Activated CD4-positive, alpha-beta T cell treated with anti-CD3 and anti-CD28 coated beads, Interleukin-2, amount 10 ng/mL, durations not matched to agents 24 days and 14 days (primary cell): ENCODE measurements at places on chromosomes 7 and 10. TPM values are rescaled to one million over a fixed set of nuclear protein-coding genes. Genes with fewer than 3 reads are reported as not detected.

DNA sequence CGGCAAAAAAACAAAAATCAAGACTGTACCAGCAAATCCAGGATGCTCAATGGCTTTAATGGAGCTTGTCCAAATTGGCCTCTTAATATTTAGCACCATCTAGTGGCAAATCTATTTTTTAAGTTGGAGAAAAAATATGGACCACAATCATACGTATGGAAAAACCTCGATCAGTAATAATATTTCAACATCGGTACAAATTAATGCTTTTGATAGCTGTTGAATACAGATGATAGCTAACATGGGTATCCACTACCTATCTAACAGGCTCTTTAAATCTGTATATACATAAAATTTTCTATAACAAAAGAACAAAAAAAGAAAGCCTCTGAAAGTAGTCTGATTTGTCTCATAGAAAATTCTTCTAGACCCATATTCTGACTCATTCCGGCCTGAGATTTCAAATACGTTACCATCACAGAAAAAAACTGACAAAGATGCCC, 29.2 kb downstream of the COA1 start:
- no peak for DNase-seq

- no peak for DNase-seq
Observed at GRCh38 chr7:17671956-17672355, 268.3 kb downstream of the SNX13 start.

The FGFBP3 gene
- 2.5 and 2.7 TPM in 2 replicates for total RNA-seq

- no peak for DNase-seq
Observed at GRCh38 chr10:51986516-51986915, 287.1 kb upstream of the CSTF2T start.

The CAV1 gene
- total RNA-seq, result 0.12 and 0.17 TPM in 2 replicates

The ANTXRL gene
- not detected in 2 replicates for total RNA-seq

GRCh38 chr10:93160140-93160539, 86.4 kb downstream of the CYP26A1 start:
- DNase-seq, result no peak

The CALCR gene
- not detected in 2 replicates for total RNA-seq

- no peak for DNase-seq
Observed at GRCh38 chr10:90977855-90978486, 57.1 kb upstream of the ANKRD1 start.

GRCh38 chr10:11097686-11098085, 80.0 kb downstream of the CELF2 start:
- DNase-seq, result no peak

The GPC2 gene
- 6.3 and 7.9 TPM in 2 replicates for total RNA-seq

The CTAGE8 gene
- 0.99 and 2.0 TPM in 2 replicates for total RNA-seq

DNA sequence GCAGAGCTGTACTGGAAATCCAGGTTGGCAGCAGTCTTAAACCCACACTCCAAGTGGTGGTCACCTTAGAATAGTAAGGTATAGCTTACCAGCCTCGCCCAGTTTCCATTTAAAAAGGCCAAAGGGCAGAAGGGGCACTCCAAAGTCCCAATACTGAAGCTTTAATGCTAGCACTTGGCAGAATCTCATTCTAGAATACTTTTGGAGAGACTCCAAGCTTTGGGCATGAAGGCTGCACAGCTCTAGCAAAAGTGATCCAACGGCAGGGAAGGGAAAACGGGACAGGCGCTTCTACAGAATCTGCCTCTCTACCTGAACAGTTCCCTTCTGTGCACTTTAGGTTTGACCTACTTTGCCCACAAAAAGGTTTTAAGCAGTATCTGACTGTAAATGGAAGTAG, 19.7 kb downstream of the SMURF1 start:
- no peak for DNase-seq

The CCL26 gene
- total RNA-seq, result not detected in 2 replicates

The PTER gene
- 16.7 and 17.8 TPM in 2 replicates for total RNA-seq

- DNase-seq, result no peak
Observed at GRCh38 chr10:69316313-69317059, 38.2 kb downstream of the HK1 start.

DNA sequence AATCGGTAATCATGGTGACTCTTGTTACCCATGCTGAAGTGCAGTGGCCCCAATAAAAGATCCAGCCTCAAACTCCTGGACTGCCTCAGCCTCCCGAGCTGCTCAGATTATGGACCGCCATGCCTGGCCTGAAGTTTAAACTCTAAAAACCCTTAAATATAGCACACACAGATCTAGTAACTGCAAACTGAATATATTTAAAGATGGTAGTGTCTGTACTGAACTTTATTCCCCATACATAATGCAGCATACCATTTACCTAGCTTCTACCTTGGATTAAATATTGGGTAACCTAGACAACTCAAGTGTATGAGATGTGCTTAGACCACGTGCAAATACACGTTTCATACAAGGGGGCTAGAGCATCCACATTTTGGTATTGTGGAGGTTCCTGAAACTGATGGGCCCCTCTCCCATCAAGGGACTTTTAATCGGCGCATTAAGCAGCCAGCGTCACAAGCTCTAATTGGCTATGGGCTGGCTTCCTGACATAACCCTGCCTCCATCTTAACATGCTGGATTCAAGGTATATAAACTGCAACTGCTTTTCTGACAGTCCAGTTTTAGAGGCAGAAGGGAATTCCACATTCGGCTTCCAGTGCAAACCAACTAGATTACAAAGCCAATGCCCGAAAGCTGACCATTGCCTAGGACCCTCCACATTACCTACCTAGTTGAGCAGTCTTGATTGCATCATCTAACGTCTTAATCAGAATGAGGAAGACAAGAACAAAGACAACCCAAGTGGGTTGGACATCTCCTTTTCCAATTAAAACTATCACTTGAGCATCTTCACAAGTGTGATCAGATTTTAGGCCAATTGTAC, 13.0 kb downstream of the HNRNPA2B1 start:
- DNase-seq, result no peak

The RASA4B gene
- 27.1 and 28.6 TPM in 2 replicates for total RNA-seq

The ADCYAP1R1 gene
- not detected in 2 replicates for total RNA-seq

DNA sequence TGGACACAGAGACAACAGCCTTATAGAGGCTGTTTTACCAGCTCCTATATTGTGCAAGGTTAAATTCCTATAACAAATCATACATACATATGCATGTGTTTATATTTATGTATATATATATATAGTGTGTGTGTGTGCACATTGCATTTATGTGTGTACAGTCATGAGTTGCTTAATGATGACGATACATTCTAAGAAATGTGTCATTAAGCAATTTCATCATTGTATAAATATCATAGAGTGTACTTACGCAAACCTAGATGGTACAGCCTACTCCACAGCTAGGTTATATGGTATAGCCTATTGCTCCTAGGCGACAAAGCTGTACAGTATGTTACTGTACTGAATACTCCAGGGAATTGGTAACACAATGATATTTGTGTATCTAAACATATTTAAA, 30.1 kb upstream of the TNKS2 start:
- DNase-seq, result no peak

The C10orf53 gene
- total RNA-seq, result not detected in 2 replicates

- no peak for DNase-seq
Observed at GRCh38 chr10:95305606-95306317, 15.0 kb upstream of the PDLIM1 start.

The NEUROG3 gene
- not detected in 2 replicates for total RNA-seq

DNA sequence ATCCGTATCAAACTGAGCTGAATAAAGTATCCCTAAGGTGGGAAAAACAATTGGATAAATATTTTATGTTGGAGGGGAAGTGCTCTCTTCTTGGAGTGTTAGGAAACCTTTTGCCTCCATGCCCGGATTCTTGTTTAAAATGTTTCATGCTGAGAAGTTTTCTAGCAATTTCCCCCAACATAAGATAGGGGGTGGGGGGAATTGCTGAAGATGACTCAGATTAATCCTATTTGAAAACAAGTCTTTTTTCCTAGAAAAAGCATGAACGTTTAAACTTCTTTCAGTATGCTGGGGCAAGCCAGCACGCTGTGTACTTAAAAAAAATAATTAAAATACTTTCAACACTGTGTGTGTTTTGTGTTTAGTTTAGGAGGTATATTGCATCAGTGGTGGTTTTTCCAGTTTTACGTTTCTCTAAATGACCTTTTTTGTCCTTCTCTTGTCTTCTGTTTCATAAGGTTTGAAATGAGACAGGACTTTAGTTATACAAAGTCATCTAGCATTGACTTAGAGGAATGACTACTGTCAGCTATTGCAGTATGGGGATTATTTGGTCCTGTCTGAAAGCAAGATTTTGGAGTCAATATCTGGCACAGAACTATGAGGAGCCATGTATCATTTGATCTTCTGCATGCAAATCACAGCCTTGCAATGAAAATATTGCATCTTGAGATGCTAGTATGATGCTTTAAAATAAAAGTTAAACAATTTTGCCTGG, 295.9 kb downstream of the GATA3 start:
- no peak for DNase-seq

DNA sequence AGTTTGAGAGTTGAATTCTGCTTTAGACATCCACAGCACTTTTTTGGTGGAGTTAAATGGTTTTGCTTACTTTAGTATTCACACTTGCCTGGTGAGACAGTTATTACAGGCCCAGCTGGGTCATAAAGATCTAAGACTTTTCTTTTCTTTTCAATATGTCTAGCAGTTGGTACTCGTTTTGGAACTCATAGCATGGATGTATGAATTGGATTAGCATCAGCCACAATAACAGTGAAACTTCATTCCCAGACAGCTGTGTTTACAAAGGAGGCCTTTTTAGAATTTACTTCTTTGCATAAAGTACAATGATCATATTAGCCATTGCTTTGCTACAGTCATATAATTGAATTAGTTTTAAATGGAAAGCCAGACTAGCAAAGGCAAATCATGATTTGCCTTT, 168.4 kb upstream of the DKK1 start:
- no peak for DNase-seq

DNA sequence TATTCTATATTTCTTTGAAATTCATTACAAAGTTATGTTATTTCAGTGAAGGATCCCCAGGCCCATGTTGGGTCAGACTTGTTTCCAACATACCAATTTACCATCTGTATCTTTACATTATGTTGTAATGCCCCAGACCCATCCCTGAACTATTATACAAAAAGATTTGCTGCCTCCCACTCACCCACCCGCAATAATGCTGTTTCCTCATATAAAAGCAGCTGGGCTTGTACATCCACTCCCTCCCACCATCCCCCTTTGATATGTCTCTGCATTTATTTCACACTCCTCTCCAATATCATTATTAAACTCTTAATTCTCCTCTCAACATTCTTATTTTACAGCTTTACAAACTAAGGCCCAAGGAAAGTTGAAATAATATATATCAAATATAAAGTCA, 153.7 kb downstream of the DOCK4 start:
- no peak for DNase-seq

The SLC29A3 gene
- total RNA-seq, result 5.6 and 6.0 TPM in 2 replicates

- peak; percentile 26 for DNase-seq
Observed at GRCh38 chr10:51743146-51743545, 43.8 kb upstream of the CSTF2T start.

- no peak for DNase-seq
Observed at GRCh38 chr10:46542567-46543465, 13.6 kb downstream of the GPRIN2 start.

- DNase-seq, result peak; percentile 18
Observed at GRCh38 chr10:44476409-44477045, 91.6 kb upstream of the CXCL12 start.

- DNase-seq, result no peak
Observed at GRCh38 chr10:1582739-1583138, 154.6 kb downstream of the ADARB2 start.

The WAPL gene
- total RNA-seq, result 47.2 and 50.6 TPM in 2 replicates

- no peak for DNase-seq
Observed at GRCh38 chr10:88670497-88670896, 6.3 kb downstream of the LIPF start.
